ENCODE measurements at places on chromosomes 16 and 17. TPM values are rescaled to one million over a fixed set of nuclear protein-coding genes. Genes with fewer than 3 reads are reported as not detected.

TBC1D26 gene
- 1.2 TPM for polyA plus RNA-seq

KRT34 gene
- not detected for polyA plus RNA-seq

HDAC5 gene
- polyA plus RNA-seq: 48.4 TPM

CCL18 gene
- polyA plus RNA-seq: 2.4 TPM

TP53TG3B gene
- not detected for polyA plus RNA-seq

TEKT1 gene
- not detected for polyA plus RNA-seq
